Mucosa of descending colon (tissue), 3 donors: ENCODE measurements at places on chromosomes 12 and 14. TPM values are rescaled to one million over a fixed set of nuclear protein-coding genes. Genes with fewer than 3 reads are reported as not detected.

GRCh38 chr12:128920468-128920867, 67.2 kb downstream of the GLT1D1 start:
- peak; percentile 6 for DNase-seq

GRCh38 chr12:21573733-21574358, 30.8 kb downstream of the GYS2 start:
- no peak for DNase-seq

GRCh38 chr12:131091413-131091975, 137.8 kb downstream of the ADGRD1 start:
- DNase-seq = no peak

CCDC38 gene
- not detected for total RNA-seq

DNA sequence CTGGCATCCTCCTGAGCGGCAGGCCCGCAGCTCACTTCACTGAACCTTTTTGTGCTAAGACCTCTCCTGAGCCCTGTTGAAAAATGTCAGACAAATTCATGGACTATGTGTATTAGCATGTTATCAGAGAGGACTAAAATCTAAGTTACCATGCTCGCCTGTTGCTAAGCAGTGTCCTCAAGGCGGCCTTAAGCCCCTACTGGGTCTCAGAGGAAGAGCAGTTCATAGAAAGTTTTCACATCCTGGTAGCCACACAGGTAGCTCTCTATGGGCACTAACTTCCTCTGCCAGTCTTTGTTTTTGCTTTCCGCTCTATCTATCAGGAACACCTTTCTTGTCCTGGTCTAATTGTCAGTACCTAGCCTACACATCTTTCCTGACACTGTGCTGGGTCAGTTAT, 306.6 kb upstream of the MIS18BP1 start:
- DNase-seq = no peak

ACRBP gene
- total RNA-seq = 1.4 TPM

GRCh38 chr12:116037941-116038837, 239.3 kb downstream of the MED13L start:
- DNase-seq = no peak

CBLN3 gene
- 2.6 TPM for total RNA-seq

INSM2 gene
- total RNA-seq = not detected

GRCh38 chr12:32274665-32275064, 124.7 kb upstream of the FGD4 start:
- no peak for DNase-seq
